ENCODE measurements at places on chromosomes 7 and 10.

- no peak for DNase-seq
Observed at GRCh38 chr7:25032774-25033743, 53.1 kb upstream of the OSBPL3 start.

GRCh38 chr10:6944436-6944835, 364.4 kb upstream of the PRKCQ start:
- DNase-seq: no peak

DNA sequence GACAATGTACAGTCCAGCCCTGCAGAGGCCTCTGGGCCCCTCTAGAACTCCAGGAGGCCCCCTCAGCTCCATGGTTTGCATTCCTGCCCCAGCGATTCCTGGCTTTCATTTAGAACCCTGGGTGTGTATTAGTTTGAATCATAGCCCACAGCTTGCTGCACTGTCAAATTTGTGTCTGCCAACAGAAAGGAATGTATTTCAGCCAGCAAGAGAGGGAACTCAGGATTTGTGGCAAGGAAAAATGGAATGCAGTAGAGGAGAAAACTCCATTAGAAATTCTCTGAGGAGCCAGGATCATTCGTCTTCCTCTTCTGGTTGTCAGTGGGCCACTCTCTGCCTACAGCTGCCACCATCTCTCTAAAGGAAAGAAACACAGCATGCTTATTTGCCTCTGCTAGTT, 27.9 kb upstream of the WDR11 start:
- DNase-seq: no peak

DNA sequence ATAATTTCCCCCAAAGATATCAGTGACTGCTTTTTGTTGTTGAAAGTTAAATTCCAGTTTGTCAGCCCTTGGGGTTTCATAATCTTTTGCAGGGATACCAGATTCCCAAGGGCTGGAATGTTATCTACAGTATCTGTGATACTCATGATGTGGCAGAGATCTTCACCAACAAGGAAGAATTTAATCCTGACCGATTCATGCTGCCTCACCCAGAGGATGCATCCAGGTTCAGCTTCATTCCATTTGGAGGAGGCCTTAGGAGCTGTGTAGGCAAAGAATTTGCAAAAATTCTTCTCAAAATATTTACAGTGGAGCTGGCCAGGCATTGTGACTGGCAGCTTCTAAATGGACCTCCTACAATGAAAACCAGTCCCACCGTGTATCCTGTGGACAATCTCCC, 3.2 kb downstream of the CYP26A1 start:
- DNase-seq: no peak

DNA sequence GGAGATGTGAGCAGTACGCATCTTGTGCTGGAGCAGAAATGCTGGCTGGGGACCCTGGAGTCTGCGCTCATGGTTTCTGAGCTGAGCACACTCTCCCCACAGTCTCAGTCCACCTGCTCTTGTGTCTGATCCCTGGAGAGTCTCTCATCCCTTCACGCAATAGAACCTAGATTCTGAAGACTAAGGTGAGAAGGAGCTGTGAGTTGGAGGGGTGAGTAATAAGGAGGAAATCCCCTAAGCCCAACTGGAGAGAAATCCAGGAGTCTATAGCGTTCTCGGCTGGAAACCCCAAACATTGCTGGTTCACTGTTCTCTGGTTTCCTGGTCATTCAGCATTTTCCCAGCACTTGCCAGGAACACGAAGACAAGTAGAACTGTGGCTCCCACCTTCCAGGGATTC, 68.3 kb upstream of the SMNDC1 start:
- no peak for DNase-seq

GRCh38 chr7:106538638-106539037, 122.3 kb downstream of the CCDC71L start:
- no peak for DNase-seq

DNA sequence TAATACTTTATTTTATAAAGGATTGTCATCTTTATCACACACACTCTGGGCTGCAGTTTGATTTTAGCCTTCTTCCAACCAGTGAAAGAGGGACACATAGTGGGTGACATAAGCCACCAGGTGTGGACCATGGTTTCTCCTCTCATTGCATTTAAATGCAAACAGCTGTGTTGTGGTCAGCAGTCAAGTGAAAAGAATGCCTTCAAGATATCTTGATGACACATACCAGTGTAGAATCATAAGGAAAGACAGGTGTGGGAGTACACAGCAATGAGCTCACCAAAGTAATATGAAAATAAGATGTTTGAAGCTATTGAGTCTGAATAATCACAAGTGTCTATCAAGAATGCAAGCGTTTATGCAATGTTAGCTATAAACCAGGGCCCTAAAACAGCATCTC, 580.0 kb downstream of the XPNPEP1 start:
- peak; percentile 84 for DNase-seq

DNA sequence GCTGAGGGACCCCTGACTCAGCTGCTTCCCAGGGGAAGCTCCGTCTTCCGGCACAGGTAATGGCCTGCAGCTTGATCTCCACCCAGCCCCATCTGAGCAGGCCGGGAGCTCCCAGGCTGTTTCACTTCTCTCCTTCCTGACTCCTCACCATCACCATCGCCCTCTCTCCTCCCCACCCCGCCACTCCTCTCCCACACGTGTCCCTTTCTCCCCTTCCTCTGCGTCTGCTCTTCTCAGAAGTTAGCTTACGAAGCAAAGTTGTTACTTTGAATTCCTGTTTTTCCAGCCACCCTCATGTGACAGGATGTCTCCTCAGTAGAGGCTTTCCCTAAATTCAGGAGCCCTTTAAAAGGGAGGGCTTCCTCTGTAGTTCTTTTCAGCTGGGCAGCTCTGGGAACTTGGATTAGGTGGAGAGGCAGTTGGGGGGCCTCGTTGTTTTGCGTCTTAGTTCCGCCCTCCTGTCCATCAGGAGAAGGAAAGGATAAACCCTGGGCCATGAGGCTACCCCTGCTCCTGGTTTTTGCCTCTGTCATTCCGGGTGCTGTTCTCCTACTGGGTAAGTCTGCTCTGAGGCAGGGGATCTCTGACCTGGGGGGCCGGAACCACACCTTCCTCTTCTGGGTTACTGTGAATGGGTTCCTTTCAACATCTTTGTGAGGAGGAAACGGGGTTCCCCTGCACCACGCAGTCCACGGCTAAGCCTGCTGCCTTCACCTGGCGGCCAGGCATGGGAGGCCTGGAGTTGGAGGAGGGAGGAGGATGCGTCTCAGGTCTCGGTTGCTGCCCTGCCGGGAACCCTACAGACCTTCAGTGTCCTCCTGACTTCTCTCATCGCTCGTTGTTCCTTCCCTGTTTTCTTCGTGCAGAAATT, at the start of gene MRC1:
TSS of gene MRC1 (plus strand) at position 378 of the 871 bp plus-strand sequence. CDS start at position 496, 118 bp downstream.
- no peak for DNase-seq

DNA sequence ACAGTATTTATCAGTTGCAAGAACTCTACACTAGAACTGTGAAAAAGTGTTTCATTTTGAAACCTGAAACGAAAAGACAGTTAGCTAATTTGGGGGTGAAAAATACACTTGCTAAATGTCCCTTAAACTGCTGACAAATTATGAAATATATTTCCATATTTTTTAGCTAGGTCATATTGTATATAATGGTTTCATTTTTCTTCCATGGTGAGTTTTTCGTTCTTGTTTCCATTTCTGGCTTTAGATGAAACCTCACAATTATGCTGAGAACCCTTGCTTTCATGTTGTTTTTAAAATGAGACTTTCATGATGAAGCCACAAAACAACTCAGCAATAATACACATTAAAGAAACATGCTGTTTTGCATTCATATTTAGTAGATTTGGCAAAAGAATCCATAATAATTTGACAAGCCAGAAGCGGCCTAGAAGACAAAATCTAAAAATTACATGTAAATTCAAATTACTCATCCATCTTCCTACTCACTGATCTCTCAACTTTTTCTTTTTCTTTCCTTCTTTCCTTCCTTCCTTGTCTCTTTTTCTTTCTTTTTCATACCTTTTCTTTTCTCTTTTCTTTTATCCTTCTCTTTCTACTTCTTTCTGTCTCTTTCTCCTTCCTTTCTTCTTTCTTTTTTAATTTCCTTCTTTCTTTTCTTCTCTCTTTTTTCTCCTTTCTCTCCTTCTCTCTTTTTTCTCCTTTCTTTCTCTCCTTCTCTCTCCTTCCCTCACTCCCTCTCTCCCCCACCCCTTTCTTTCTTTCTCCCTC, 46.5 kb upstream of the ITGB8 start:
- DNase-seq: no peak

DNA sequence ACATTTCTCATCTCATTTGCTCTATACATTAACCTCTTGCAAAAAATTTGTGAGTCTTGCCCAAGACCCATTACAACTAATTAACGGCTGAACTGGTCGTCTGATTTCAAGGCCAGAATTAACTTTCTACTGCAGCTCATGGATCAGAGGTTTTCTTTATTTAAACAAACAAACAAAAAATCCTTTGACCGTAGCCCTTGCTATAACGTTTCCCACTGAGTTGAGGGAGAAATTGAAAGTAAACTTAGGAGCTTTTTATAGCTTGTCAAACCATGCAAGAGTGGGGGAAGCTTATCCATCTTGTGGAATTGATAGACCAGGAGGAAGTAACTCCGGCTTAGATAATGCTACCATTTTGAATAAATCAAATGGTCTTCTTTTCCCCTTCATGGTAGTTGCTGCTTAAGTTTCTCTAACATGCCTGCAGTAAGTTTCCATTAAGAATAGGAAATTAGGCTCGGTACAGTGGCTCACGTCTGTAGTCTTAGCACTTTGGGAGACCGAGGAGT, 3.3 kb downstream of the SRGN start:
- no peak for DNase-seq

DNA sequence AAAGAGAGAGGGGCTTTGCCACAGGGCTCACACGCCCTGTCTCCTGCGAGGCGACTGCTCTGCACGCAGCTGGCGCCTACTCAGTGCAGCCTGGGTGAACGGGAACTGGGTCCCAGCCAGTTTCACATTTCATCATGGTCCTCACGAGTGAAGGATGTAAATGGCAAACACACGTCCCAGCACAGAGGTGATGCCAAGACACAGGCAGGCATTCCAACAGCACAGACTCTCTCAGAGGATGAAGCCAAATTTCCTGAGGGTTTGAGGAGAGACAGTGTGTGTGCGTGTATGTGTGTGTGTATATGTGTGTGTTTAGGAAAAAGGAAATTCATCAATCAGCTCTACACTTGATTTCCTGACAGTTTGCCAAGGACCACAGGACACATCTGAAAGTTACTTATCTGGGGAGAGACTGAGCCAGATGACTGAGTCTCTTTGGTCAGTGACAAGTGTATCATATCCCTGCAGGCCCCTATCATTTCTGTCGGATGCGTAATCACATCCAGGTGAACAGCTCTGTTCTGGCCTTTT, 53.9 kb downstream of the CHST15 start:
- no peak for DNase-seq

DNA sequence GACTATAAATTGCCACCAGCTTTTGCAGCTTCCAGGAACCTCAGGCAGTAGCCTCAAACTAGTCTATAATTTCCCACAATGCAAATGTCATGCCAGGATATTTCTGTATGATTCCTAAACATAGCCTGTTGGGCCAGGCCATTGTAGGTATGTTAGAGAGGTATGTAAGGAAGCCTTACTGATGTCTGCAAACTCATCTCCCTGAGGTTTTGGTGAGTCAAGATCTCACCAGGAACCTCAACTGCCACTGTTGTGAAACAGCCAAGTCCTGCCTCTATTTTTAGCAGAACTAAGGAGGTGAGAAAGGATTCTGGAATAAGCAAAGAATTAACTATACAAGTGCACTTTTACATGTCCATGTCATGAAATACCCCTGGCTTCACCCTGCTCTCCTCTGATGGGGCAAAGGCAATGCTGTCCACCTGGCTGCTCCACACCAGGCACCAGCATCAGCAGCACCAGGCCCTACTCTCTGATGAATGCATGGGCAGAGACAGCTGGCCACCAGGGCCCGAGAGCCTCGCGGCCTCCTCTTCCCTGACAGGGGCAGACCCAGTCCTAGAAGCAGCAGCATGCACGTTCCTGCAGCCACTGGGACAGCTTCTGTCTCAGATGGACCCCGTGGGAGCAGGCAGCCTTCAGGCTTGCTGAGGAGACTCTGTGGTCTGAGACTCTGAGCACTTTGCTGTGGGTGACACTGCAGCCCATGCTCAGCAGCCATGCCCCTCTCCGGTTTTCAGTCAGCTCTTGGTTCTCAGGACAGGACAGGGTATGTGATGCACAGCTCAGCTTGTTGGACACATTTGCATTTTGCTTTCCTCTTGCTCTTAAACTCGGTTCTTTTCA, 147.3 kb downstream of the ZMYND11 start:
- no peak for DNase-seq

GRCh38 chr7:17985473-17986239, 42.0 kb downstream of the PRPS1L1 start:
- DNase-seq: no peak

DNA sequence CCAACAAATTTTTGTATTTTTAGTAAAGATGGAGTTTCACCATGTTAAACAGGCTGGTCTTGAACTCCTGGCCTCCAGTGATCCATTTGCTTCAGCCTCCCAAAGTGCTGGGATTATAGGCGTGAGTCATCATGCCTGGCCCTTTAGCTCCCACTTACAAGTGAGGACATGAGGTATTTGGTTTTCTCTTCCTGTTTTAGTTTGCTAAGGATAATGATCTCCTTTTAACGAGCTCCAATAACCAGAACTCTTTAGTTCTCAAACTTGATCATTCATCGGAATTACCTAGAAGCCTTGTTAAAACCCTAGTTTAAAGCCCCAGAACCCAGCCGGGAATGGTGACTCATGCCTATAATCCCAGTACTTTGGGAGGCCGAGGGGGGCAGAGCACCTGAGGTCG, 481.4 kb downstream of the TYW1 start:
- DNase-seq: no peak

- peak; percentile 93 for DNase-seq
Observed at GRCh38 chr7:66250711-66251110, 45.6 kb downstream of the TPST1 start.

DNA sequence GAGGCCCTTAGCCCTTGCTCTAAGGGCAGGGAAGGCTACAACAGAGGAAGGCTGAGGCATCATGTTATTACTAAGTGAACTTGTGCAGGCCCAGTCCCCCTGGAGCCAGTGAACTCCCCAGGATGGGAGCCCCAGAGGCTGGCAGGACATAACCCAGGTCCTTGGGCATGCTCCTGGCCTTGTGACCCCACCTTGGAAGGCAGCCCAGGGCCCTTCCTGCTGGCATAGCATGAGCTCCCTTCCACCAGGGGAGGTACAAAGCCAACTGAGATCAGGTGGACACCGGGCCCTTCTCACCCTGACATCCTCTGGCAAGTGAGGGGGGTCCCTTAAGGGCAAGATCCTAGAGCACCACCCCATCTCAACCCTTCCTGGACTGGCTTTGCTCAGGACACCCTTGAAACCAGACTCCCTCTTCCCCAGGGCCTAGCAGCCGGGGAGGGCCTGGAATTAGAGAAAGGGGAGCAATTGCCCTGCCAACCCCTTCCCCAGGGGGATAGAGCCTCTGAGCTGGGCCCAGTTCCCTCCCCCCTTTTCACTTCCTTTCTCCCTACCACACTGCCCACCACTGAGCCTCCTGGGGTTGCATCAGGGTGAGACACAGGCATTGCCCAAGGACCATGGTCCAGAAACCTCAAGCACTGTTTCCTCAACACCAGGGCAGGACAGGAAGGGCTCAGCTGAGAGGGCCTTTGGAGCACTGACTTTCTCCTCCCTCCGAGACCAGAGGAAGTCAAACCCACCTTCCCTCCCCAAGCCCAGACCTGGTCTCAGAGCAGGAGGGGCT, 1.8 kb upstream of the VSIR start:
- no peak for DNase-seq

GRCh38 chr7:44279731-44280505, 45.5 kb downstream of the CAMK2B start:
- no peak for DNase-seq

GRCh38 chr10:124619195-124619594, 125.0 kb downstream of the FAM53B start:
- DNase-seq: no peak

All from kidney epithelial cell (primary cell).